ENCODE measurements at places on chromosomes 4 and X. TPM values are rescaled to one million over a fixed set of nuclear protein-coding genes. Genes with fewer than 3 reads are reported as not detected.
A peak's percentile ranks its signal among the peaks of the same experiment; 100 is the strongest.

DNA sequence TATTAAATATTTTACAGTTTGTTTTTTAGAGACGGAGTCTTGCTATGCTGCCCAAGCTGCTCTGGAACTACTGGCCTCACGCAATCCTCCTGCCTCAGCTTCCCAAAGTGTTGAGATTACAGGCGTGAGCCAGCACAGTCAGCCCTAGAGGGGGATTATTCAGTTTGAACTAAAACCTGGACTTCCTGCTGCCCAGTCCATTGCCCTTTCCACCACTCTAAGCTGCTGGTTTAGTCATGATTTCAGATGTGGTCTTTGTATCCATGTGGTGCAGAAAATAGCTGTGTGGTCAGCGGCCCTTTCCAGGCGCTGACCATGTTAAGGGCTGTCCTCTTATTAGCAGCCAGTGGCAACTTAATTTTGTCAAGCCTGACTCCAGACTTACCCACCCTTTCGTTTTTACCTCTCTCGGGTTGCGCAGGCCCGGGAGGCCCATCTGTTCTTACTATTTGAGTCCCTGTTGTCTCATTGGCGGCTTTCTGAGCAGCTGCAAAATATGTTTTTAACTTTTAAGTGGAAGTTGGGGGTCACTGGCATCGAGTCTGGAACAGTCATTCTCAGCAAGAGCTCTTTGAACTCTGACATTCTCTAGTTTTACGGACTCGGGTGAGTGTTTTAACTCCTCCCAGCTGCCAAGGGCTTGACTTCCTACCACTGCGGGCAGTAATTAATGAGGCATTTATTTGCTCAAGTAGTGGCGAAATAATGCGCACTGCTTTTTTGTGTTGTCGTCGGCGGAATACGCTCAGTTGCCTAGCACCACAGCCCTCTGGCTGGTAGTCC lies 773 bp upstream of the VMA21 start:
- DNase-seq: peak; percentile 34

Gene SH3D19
- 8.2 TPM for total RNA-seq

- DNase-seq: no peak
These were observed 25.4 kb upstream of the RASL11B start for GRCh38 chr4:52836678-52837077.

Gene TBX22
- total RNA-seq: under 0.01 TPM

Gene TMLHE
- total RNA-seq: 24.1 TPM

DNA sequence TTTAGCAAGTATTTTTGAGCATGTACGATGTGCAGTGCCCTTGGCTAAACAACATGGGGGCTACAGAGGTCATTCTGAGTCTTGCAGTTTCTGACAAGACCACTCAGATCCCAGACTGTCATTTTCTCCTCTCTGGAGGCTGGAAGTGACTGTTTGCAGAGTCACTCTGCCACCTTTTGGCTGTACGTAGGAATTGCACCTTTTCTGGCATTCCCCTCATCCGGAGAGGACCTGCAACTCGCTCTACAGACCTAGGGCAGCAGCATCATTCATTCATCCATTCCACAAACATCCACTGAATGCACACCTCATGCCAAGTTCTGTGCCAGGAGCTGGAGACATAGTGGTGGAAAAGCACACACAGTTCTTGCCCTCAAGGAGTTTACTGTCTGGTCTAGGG lies 160.4 kb upstream of the GPR101 start:
- no peak for DNase-seq

Gene JAKMIP1
- total RNA-seq: 28.9 TPM

DNA sequence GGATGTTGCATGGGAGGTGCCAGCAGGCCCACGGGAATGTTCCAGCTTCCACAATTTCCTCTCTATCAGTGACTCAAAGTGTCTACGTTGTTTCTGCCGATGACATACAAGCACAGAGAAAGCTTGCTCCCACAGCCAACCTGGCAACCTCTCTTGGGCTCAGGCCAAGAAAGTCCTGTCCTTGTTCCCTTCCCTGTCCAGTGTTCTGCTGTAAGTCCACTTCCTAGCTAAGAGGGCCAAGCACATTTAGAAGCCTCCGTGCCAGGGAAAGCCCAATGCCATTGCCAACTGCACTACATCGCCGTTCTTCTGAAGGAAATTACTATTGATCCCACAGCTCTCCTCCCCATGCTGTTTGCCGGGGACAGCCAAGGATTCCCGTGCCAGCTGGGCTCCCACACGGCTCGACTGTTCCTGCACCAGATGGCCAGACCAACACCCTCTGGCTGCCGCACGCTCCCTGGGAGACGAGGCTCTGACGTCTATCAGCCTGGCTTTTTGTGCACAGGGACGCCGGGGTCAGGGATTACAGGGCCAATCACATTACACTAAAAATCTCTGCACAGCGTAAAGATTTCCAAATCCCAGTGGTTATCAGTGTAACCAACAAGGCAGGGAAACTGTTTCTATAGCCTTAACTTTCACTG lies 284.0 kb downstream of the BCOR start:
- no peak for DNase-seq

Gene SH3RF1
- total RNA-seq: 13.0 TPM

Gene NWD2
- 21.2 TPM for total RNA-seq

Data from frontal cortex (tissue), 4 donors.